ENCODE measurements at places on chromosomes 1 and 21.

DNA sequence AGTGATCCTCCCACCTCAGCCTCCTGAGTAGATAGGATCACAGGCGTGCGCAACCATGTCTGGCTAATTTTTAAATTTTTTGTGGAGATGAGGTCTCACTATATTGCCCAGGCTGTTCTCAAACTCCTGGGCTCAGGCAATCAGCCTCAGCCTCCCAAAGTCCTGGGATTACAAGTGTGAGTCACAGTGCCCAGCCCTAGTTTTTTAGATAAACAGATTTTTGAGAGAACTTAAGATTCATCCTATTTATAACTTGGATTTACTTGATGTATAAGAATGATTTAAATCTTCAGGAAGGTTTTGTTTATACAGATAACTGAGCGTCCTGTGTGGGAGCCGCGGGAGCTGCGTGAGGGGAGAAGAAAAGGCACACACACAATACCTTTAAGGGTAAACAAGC, 26.2 kb downstream of the HEYL start:
- DNase-seq = no peak

DNA sequence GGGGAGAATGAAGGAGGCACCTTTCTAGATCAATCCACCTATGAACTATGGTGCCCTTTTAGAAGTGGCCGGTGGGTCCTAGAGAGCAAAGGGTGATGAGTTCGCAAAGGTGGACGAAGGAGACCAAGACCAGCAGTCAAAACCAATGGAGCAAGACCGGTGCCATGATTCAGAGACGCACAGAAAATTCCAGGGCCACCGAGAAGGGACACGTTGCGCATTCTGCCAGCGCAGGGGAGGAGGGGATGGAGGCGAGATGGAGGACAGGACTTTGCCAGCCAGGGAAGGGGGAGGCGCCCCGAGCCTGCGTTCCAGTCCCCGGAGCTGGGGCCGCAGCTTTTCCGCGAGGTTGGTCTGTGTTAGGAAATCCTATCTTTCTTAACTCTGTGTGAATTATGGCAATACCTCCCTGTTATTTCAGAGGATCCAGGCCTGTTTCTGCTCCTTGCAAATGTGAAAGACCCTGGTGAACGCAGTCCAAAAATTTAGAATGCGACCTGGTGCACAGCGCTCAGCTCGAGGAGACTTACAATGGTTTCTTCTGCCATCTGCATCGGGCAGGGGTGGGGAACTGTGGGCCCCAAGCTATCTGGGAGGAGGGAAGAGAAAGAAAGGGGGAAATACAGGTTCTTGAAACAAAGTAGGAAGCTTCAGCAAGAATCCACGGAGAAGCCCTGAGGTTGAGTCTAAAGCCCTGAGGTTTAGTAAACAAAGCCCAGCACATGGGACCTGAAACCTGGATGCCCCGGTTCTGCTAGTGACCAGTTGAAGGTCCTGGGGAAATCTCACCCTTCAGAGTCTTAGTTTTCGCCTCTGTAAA, 129.4 kb downstream of the MRPS6 start:
- DNase-seq = no peak

DNA sequence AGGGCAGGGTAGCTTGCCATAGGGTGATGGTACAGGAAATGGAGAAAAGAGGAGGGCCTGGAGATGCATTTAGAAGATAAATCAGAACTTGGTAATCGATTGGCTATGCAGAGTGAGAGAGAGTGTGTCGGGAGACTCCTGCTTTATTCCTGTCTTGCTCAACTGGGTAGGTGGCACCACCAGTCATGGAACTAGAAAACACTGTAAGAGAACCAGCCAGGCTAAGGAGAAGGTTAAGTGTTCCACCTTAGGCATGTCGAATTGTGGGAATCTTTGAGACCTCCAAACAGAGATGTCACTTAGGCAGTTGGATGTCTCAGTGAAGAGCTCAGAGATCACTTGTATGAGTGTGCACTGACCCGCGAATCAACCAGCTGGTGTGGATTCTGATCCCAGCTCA, 28.7 kb upstream of the RD3 start:
- DNase-seq = no peak

DNA sequence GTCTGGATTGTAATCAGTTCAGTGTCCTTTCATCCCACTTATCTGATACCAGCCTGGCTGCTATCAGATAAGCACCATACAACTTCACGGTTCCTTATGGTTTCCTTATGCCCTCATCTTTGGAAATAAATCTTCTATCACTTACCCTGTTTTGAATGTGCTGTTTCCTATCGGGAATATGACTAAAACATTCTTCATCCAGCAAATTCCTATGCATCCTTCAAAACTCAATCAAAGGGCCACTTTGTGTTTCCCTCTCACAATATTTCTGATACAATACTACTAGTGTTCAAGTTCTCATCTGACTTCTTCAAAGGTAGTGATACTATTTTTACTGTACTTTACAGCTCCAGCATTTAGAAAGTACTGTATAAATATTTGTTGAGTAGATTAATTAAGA, 513.2 kb downstream of the OMA1 start:
- no peak for DNase-seq

GRCh38 chr1:3466366-3467075, 12.1 kb downstream of the ARHGEF16 start:
- no peak for DNase-seq

DNA sequence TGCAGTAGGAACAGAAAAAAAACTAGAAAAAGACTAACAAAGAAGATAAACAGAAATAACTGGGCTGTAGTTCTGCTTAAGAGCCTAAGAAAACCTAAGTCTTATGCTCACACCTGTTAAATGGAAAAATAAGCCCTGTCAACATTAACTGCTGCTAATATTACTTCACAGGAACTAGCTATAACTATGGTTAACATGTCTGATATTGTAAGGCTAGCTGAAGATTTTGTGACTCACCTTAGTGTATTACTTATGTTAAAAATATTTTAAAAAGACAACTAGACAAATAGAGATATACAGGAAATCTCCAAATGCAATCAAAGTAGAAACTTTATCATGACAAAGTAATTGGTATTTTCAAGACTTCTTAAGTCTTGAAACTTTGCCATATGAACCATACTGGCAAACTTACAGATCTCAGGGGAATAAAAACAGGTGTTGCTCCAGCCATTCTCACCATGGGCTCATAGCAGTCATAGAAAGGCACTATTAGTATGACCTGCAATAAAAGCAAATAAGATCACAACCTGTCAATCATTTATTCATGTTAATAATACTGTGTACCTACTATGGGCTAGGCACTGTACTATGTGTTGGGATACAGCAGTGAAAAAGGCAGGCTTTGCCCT, 30.7 kb downstream of the KYAT3 start:
- DNase-seq = no peak

GRCh38 chr1:174883409-174883808, 116.3 kb upstream of the CACYBP start:
- no peak for DNase-seq

GRCh38 chr1:15758953-15759661, 512 bp downstream of the FBLIM1 start:
- no peak for DNase-seq

- DNase-seq = no peak
Observed at GRCh38 chr1:37951783-37952624, 5.2 kb upstream of the INPP5B start.

- DNase-seq = no peak
Observed at GRCh38 chr1:53892911-53893310, 1.1 kb upstream of the DIO1 start.

DNA sequence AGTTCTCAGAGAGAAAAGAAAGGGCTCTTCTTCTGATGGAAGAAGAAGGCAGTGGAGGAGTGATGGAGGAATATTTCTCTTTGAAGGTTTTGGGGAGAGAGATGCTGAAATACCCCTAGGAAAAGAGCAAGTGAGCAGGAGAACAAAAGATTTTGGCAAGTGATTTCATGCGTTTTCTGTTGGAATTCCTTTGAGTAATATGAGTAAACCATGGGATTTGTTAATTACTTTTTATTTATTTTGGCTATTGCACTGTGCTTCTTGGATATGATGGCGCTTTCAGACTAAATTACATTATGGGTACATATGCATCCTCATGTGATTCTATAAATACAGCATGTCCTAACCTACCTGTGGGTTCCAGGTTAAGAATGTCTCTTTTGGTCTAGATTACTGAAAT, 210.1 kb upstream of the PTGFR start:
- no peak for DNase-seq

- peak; percentile 65 for DNase-seq
Observed at GRCh38 chr21:42381347-42381984, 14.4 kb downstream of the TMPRSS3 start.

DNA sequence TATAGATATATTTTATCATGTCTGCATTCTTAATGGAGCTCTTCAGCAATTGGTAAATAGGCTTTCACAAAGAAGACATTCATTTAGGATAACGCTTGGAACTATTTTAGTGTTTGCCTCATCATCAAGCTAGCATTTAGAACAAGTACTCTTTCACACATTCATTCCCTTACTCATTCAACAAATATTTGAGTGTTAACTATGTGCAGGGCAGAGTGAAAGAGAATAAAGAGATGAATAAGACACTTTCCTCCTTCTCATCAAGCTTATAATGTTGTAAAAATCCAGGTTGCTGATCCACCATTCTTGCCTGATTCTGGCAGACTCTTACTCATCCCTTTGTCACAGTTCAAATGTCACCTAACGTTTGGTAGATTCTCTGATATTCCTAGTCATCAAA, 386.3 kb upstream of the BEND5 start:
- no peak for DNase-seq

GRCh38 chr1:152505083-152505482, 5.5 kb upstream of the LCE5A start:
- DNase-seq = no peak

DNA sequence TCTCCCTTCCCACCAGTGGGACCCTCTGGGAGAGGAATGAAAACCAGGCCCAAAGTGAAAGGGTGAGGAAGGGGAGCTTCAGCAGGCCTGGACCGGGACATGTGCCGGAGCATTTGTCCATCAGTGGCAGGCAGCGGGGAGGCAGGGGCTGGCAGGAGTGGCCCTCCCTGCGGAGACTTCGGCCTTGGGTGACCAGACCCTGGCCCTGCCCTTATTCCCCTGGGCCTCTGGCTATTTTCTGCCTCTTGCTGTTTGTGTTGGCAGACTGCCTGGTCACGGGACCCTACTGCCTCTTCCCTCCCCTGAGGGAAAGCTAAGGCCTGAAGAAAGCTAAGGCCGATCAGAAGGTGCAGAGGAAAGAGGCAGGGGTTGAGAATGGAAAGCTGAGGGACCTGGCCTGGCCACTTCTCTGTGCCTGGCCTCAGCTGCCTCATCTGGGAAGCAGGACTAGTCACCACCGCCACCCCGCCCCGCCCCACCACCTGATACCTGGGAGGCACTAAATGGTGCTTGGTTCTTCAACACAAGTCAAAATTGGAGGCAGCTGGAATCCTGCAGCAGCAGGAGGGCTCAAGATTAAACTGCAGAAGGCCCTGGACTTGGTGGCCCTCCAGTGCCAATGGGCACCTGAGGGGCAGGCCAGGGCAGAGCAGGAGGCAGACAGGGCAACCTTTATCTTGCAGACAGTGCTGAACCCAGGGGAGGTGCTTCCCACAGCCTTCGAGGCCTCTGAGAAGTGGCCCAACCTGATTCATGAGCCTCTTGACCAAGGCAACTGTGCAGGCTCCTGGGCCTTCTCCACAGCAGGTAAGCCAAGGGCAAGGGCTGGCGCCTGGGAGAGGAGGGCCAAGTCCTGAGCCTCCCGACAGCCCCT, 7.9 kb downstream of the TINAGL1 start:
- no peak for DNase-seq

GRCh38 chr1:244971552-244972216, 107.3 kb upstream of the HNRNPU start:
- DNase-seq = no peak

All from stimulated activated effector memory CD8-positive, alpha-beta T cell treated with anti-CD3 and anti-CD28 coated beads, Interleukin-12 subunit alpha, Interleukin-12 subunit beta, amount 100 ng/mL, for 72 hours (primary cell).